ENCODE measurements at places on chromosomes 11 and 22.

GRCh38 chr11:90723475-90723874 lies 500.6 kb upstream of the CHORDC1 start:
- no peak for DNase-seq

- peak; percentile 29 for DNase-seq
Observed at GRCh38 chr11:74139151-74139918, 31.5 kb downstream of the C2CD3 start.

- DNase-seq = no peak
Observed at GRCh38 chr22:38462960-38463784, 4.7 kb upstream of the KDELR3 start.

DNA sequence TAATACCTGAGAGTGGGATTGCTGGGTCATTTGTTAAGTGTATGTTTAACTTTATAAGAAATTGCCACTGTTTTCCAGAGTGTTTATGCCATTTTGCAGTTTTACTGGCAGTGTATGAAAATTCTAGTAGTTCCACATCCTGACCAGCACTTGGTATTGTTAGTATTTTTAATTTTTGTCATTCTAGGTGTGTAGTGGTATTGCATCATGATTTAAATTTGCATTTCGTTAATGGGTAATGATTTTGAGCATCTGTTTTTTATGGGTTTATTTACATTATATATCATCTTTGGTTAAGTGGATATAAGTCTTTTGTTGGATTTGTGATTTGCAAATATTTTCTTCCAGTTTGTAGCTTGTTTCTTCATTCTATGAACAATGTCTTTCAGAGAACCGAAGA lies 34.7 kb downstream of the PDE3B start:
- DNase-seq = no peak

DNA sequence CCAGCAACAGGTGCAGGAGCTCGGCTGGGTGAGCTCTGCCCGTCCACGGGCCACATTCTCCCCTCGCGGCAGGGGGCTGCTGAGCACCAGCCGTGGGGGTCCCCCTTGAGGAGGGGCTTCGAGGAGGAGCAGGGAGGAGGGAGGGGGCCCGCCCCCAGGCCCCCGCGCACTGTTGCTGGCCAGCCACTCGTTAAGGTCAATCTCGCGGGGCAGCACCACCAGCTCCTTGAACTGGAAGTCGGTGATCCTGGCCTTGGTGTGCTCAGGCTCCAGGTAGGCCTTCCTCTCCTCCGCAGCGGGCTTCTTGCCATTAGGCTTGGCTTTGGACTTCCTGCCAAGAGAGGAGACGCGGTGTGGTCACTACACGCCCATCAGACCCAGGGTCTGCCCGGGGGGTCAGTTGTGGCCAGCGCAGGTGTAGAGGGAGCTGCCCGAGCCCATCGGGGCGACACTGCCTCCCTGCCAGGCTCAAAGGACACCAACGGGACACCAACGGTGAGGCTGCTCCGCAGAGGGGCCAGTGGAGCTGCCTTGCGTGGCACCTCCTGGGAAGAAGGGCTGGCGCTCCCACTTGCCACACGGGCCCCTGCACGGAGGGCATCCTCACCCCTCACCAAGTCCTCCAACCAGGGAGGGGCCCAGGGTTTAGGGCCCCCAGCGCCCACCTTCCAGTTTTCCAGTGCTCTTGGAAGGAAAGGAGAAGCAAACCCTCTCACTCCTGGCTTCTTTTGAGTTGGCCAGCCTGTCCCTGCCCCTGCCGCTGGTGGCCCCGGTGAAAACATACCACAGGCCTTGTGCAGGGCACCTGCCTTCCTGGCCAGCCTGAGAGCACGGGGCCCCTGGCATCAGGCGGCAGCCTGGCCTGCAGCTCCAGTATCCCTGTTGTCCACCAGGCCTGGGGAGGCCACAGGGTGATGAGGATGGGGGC lies 5.8 kb downstream of the MOB2 start:
- no peak for DNase-seq

DNA sequence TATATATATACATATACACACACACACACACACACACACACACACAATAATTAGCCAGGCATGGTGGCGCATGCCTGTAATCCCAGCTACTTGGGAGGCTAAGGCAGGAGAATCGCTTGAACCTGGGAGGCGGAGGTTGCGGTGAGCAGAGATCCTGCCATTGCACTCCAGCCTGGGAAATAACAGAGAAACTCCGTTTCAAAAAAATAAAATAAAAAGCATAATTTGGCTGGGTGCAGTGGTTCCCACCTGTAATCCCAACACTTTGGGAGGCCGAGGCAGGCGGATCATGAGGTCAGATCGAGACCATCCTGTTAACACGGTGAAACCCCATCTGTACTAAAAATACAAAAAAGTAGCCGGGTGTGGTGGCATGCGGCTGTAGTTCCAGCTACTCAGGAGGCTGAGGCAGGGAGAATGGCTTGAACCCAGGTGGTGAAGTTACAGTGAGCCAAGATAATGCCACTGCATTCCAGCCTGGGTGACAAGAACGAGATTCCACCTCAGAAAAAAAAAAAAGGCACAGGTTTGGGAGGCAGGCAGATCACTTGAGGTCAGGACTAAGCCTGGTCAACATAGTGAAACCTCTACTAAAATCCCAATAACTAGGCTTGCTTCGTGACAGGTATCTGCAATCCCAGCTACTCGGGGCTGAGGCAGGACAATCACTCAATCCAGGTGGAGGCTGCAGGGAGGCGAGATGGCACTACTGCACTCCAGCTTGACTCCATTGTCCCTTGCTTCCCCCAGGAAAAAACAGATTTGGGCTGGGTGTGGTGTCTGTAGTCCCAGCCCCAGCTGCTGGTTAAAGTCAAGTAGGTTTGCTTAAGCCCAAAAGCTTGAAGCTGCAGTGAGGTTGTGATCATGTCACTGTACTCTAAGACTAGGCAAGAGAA lies 11.8 kb upstream of the WDR74 start:
- DNase-seq = no peak

GRCh38 chr11:69605737-69606526 lies 35.0 kb upstream of the CCND1 start:
- DNase-seq = no peak

DNA sequence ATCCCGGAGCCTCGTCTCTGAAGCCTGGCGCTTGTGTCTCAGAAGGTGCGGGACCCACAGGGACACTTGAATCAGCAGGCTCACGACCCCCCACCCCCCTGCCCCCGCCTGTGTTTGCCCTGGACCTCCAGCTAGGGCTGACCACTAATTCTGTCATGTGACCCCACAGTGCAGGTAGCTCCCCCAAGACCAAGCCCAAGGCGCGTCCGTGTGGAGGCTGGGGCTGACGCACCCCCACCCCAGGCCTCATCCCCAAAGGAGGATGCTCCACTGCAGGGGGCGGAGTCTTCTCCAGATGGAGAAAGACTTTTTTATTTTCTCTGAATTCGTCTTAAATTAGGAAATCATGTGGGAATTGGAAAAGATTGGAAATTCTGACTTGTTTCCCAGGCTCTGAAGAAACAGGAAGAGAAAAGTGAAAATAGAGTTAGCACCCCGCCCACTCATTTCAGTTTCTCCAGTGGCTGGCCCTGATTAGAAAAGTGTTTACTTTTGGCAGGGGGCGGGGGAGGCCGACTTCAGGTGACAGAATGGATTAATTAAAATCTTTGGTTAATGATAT lies 1.0 kb upstream of the RELA start:
- DNase-seq = no peak

GRCh38 chr11:72309641-72310040 lies 65.7 kb upstream of the PHOX2A start:
- no peak for DNase-seq

GRCh38 chr11:6357222-6357621 lies 33.1 kb upstream of the SMPD1 start:
- DNase-seq = peak; percentile 82

- no peak for DNase-seq
Observed at GRCh38 chr11:75339685-75340409, 11.6 kb downstream of the ARRB1 start.

DNA sequence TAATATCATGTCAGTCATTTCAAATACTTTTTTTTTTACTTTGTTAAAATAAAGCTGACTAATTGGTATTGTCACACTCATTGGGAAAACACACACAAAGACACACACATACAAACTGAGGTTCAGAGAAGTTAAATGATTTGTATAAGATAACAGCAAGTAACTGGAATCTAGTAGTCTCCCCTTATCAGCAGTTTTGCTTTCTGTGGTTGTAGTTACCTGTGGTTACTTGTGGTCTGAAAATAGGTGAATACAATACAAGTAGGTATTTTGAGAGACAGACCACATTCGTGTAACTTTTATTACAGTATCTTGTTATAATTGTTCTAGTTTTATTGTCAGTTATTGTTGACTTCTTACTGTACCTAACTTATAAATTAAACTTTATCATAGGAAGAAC lies 610.9 kb downstream of the CNTN5 start:
- no peak for DNase-seq

GRCh38 chr11:55942785-55943392 lies 6.7 kb upstream of the OR5I1 start:
- DNase-seq = peak; percentile 1

DNA sequence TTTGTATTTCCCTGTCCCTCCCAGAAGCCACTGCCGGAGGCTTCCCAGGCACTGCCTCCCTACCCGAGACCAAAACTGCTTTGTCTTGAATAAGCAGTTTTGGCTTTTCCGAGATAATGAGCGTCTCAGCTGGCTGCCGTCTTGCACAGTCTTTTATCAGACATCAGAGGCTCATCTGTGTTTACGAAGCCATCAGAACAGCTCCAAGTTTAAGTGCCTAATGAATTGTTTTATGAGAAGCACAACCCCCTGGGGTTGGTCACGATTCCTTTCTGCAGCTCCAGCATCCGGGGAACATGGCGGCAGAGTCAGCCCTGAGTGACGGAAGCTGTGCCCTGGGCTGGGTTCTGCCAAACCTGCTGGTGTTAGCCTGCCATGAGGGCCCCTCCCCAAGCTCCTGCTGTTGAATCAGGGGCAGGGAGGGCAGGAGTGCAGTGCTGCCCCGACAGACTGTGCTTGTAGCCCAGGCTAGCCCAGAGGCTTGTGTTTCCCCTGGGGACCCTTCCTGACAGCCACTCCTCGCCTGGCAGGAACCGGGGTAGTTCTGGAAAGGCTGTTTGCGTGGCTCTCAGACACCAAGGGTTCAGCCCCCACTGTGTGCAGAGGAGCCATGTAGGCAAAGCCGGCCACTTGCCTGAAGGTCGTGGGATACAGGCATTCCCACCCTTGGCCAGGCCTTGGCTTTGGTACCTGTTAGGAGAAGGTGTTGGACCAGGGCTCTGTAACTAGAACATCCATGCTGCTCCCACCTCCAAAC lies 96.1 kb downstream of the MORC2 start:
- no peak for DNase-seq

- no peak for DNase-seq
Observed at GRCh38 chr22:39287076-39287725, 32.2 kb downstream of the RPL3 start.

- DNase-seq = peak; percentile 67
Observed at GRCh38 chr11:111836721-111837120, 34.7 kb downstream of the ALG9 start.

DNA sequence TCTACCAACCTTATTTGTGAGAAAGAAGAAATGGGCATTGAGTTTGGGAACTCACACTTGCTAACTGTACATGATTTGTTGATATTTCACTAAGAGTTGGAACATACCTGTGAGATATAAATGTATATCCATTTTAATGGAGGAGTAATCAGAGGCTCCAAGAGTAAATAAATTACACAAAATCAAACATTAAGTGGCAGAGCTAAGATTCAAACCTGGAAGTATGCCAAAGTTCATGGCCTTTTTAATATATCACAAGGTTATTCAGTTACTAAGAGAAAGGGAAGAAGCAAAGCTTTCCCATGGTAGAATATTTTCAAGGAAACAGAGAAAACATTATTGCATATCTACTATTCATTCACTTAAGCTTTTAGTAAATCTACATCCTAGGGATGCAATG lies 1641.1 kb downstream of the FAM181B start:
- DNase-seq = no peak

DNA sequence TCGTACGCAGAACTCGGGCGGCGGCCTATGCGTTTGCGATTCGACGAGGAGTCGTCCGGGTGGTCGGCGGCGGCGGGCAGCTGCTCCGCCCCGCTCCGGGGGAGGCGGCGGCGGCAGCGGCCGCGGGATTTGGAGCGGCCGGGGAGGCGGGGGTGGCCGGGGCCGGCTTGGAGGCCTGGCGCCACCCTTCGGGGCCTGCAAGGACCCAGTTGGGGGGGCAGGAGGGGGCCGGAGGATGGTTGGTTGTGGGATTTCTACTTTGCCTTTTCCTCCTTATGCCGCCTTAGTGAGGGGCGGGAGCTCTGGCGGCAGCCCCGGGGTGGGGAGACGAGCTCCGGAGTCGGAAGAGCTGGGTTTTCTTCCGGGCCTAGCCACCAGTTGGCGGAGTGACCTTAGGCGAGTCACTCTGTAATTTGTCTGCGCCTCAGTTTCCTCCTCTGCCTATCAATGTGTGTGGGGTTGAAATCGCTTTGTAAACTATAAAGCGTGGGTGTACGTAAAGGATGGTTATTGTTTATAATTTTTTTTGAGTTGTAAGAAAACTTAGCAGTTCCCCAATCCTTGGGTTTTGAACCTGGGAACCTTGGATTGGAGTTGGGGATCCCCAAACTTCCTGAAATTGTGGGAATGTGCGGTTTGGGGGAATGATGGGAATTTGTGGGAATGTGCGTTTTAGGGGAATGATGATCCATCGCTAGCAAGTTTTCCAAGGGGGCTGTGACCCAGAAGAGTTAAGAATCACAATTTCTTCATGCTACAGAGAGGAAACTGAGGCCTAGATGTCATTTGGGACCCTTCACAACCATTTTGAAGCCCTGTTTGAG lies 679 bp downstream of the TUG1 start:
- DNase-seq = peak; percentile 44

- DNase-seq = no peak
Observed at GRCh38 chr11:7833527-7833926, 36.8 kb upstream of the OR5P2 start.

DNA sequence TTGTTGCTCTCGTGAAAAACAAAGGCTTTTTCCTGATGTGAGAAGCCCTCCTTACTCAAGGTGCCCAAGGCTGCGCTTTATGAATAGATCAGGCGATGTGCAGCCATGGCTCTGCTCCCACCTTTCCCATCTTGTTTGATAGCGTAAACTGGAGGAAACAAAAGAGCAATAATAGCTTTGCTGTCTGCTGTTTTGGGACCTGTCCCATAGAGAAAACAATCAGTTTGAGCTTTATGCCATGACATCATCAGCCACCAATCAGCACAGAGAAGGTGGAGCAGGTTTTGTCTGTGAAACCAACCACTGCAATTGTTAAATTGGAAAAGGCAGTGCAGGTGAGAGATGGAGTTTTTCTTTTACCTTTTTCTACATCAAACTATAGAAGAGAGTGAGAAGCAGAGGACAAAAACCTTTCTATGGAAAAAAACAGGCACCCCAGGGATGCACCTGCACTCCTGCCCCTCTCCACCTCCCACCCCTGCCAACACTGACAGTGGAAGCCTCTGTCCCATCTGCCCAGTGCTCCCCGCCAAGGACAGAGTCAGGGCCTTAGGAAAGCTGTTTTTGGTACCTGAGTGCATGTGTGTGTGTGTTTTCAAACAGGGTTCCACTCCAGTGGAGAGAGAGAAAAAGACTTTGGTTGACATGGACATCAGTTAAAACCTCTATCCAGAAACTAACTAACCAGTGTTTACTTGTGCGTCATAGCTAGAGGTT lies 80.7 kb downstream of the MICAL3 start:
- DNase-seq = no peak
